Neural progenitor cell (in vitro differentiated cells): ENCODE measurements at places on chromosomes 11 and 22. TPM values are rescaled to one million over a fixed set of nuclear protein-coding genes. Genes with fewer than 3 reads are reported as not detected.

GRCh38 chr11:3196161-3197043 lies 22.2 kb downstream of the MRGPRG start:
- H3K36me3 ChIP-seq, result no peaks in the 10 kb centered on the region
- no peak for DNase-seq
- peaks cover 2% of the 10 kb centered on the region for H3K27me3 ChIP-seq
- no peak overlapping the region for H3K27ac ChIP-seq

DNA sequence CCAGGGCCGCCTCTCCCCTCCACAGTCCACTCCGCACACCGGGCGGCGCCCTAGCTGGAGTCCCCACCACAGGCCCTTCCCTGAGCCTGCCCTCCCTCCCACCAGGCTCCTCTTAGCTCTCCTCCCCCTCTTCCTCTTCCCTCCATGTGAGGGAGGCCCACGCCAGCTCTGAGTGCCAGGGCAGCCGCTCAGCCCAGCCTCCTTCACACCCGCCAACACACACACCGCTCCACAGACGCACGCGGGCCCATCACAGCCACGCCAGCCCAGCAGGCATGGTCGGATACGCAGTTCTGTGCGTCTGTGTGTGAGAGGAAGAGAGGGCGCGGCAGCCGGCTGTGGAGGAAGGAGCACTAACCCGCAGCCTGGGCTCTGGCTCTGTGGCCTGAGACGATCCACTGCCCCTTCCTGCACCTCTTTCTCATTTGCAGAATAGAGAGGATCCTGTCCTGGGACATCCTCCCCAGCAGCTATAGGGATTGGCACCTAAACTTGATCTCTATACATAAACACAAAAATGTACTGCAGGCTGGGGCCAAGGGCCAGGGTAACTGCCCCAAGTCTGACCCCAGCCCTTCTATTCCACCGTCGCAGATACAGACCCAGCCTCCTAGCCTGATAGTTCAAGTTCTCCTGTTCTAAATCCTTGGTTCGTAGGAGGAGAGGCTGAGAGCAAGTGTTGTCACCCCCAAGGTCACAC lies 3.5 kb downstream of the CHRM4 start:
- peaks cover 29% of the 10 kb centered on the region for H3K4me1 ChIP-seq
- no peak overlapping the region for H3K27ac ChIP-seq
- H3K4me3 ChIP-seq, result no peak overlapping the region
- no peak for DNase-seq
- H3K27me3 ChIP-seq, result peaks cover 64% of the 10 kb centered on the region
- no peaks in the 10 kb centered on the region for H3K36me3 ChIP-seq

The CNTN5 gene
- total RNA-seq, result 0.03 and 0.19 TPM in 2 replicates

DNA sequence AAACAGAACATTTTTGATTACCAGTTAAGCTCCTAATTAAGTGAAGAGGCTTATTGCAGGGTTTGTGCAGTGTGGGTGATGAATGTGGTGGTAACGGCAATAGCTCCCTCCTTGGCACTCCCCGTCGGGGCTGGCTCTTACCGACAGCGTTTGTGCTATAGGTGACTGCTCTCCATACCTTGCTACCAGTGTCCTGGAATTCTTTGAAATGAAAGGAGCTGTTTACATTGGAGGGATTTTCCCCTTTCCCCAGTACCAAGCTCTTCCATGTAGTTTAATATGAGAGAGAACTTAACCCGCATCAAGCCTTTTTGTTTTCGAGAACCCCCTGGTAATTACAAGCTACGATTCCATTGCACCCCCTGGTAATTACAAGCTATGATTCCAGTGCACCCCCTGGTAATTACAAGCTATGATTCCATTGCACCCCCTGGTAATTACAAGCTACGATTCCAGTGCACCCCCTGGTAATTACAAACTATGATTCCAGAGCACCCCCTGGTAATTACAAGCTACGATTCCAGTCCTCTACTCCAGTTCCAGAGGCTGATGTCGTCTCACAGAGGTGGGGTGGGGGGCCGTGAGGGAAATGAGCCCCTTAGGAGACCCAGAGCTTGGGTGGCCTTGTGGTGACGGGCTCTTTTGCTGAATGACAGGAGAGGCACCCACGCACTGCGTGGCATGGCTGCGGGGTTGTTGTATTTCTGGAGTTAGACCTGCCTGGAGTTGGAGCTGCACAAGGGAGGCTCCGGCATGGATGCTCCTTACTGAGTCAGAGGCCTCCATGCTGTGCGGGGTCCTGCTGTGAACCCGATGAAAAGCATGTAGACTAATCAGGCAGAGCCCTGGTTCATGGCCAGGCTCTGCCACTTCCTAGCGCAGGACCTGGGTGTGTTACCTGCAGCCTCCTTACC lies 205.3 kb downstream of the TBC1D22A start:
- peaks cover 11% of the 10 kb centered on the region for H3K4me1 ChIP-seq
- no peaks in the 10 kb centered on the region for H3K36me3 ChIP-seq
- no peak for DNase-seq
- H3K27me3 ChIP-seq, result no peaks in the 10 kb centered on the region

The MISFA gene
- total RNA-seq, result 0.65 and 1.6 TPM in 2 replicates

DNA sequence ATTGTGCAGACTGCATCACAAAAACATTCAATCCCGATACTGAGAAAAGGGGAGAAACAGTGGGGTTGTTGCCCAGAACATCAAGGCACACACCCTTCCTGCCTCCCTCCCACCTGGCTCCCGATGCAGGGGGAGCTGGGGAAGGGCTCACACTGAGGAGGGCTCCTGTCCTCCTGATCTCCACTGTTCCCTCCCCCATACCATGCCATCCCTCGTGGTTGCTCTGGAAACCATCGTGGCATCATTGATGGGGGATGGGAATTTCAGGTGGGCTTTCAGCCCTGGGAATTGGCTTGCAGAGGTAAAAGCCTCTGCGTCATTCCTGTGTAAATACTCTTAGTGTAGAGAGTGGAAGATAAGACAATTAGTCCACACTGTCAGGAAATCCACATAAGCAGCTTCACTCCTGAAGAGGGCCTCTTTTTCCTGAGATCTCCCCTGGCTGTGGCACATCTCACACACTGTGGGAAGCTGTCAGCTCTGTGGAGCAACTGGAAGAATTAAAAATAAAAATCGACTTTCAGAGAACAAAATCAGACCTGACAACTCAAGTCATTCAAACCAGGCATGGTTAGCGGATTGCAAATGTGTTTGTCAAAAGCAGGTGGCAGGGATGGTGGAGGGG lies 176.0 kb downstream of the CHST1 start:
- no peaks in the 10 kb centered on the region for H3K27me3 ChIP-seq
- H3K4me1 ChIP-seq, result peaks cover 8% of the 10 kb centered on the region
- H3K36me3 ChIP-seq, result no peaks in the 10 kb centered on the region
- H3K27ac ChIP-seq, result no peak overlapping the region
- no peak for DNase-seq
